GM06990 (cell line): ENCODE measurements at places on chromosomes 7 and 10.

DNA sequence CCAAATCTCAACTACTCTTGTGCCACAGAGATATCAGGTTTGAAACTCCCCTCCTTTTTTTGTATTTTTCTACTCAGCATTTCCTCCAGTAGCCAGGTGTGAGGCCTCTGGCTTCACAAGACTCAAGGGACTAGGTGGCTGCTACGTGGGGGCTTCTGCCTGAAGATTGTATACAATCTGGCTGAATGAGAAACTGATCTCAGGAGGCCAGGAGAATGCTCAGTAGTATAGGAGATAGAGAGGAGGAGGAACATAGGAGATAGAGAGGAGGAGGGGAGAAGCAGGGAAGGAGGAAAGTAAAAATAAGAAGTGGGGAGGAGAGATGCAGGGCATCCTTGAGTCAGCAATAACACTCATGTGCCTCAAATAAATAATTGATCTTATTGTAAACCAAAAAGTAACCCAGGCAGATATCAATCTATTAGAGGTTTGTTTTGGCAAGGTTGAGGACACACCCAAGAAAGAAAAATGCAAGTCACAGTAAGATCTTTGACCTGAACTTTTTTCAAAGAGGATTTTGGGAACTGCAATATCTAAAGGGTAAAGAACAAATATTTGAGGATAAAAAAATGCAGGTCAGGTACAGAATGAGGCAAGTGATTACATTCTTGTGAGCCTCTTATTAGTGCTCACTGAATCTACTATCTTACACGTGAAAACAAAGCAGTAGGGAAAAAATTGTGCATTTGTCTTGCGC is 36.8 kb downstream of the AKR1C8 start:
- DNase-seq = no peak

GRCh38 chr7:107269790-107270189 is 101.0 kb downstream of the HBP1 start:
- no peak for DNase-seq

GRCh38 chr10:22607261-22607660 is 107.1 kb downstream of the PIP4K2A start:
- no peak for DNase-seq

DNA sequence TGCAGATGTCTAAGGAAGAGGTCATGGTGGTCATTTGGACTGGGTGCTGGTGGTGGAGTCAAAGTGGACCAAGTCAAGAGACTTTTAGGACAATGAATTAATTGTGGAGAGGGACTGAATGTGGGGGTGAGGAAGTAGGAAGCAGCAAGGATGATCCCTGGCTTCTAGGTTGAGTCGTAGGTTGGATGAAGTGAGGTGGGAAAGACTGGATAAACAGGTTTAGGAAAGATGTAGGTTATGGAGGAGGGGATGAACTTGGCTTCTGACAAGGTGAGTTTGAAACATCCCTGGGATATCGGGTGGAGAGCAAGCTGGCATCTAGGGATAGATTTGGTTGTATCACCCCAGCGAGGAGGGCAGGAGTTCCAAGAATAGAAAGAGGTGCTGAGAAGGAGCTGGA is 7.6 kb downstream of the SEMA4G start:
- DNase-seq = no peak
